Heart right ventricle (tissue), 16 donors: ENCODE measurements at places on chromosomes 2 and 18. TPM values are rescaled to one million over a fixed set of nuclear protein-coding genes. Genes with fewer than 3 reads are reported as not detected.

Gene FLACC1
- total RNA-seq, result 6.1 TPM

Gene CIB4
- total RNA-seq, result not detected

Gene C2orf68
- total RNA-seq, result 32.1 TPM

Gene VAMP5
- total RNA-seq, result 146 TPM

Gene ROCK1
- total RNA-seq, result 40.4 TPM

DNA sequence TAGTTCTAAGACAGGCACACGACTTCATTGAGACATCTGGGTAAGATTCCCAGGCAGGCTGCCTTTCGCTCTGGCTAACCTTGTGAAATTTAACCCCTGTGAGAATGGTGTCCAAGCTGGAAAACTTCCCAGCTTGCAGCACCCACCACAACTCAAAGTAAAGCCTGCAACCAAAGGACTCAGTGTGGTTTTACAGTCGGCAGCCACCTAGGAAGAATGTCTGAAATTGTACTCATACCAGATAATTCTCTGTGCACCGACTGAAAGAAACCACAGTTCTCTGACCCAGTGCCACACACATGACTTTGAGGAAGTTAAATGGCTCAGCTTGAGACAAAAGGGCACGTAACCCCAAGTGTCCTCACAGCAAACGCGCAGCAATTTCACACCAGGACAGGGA is 125.7 kb downstream of the RBMS1 start:
- DNase-seq, result no peak

- no peak for DNase-seq
Measured at GRCh38 chr2:201258666-201259615, 1.4 kb upstream of the CASP8 start.

GRCh38 chr2:66240286-66240685 is 194.6 kb upstream of the MEIS1 start:
- no peak for DNase-seq

DNA sequence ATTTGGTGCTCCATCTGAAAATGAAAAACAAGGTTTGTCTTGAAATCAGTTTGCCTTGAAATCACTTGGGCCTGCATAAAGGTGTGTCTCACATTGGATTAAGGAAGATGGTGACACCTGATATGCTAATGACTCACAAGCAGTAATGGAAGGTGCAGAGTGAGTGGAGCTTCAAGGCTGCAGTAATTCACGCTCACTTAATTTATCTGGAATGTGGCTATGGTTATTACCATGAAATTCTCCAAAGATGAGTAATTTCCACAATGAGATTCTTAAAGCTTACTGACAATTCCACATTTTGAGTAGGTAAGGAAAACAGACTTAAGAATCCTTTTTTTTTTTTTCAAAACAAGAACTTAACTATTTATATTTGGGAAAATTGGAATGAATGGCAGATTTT is 156.8 kb downstream of the PAX3 start:
- no peak for DNase-seq

DNA sequence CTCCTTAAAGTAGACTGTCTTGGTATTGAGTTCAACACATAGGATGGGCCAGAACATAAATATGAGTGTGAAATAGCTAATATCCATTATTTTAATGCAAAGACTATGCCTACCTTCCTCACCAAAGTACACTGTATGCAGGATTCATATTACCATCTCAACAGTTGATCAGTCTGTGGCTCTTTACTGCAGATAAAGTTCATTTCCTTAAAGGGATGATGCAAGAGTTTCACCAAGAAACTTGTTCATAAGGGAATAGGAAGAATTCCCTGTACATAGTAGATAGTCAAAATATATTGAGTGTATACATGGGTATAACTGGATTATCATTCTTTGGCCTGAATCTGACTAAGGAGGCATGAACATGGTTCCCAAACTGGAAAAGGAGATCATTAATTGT is 35.0 kb downstream of the MARS2 start:
- DNase-seq, result no peak

GRCh38 chr2:171522788-171523087 is 464 bp downstream of the CYBRD1 start:
- peak; percentile 36 for DNase-seq

DNA sequence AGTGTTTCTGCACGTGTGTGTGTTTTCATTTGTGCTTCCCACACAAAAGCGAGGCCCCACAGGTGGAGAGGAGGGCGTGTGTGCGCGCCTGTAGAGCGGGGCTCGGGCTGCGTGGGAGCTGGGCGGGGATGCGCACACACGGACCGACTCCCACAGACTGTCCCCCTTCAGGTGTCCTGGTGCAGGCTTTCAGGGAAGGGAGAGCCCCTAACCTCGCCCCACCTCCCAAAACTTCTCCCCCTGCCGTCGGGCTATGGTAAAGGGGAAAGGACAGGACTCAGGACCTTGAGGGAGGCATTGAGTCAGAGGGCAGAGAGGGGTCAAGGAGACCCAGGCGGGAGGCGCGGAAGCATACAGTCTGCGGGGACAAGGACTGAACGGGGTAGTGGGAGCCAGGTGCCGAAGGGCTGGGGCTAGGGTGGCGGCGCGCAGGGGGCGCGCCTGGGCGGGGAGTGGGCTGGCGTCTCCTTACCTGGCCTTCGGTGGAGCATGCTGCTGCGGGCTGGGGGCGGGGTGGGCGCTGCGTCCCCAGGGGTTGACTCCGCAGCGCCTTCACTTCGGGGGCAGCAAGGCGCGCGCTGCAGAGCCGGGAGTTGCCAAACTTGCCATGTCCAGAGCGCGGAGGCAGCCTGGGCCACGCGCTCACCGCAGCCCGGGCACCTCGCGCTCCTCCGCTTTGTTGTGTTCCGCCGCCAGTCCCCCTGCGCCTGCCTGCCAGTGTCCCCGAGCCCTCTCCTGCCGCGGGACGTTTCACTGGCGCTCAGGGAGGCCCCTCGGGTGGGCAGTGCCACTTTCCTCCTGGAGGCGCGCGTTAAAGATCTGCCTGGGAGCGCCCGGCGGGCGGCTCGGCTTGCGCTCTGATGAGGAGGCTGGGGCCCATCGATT is 302.0 kb downstream of the NCKAP5 start:
- no peak for DNase-seq
